ENCODE measurements at places on chromosomes 3 and 15.

DNA sequence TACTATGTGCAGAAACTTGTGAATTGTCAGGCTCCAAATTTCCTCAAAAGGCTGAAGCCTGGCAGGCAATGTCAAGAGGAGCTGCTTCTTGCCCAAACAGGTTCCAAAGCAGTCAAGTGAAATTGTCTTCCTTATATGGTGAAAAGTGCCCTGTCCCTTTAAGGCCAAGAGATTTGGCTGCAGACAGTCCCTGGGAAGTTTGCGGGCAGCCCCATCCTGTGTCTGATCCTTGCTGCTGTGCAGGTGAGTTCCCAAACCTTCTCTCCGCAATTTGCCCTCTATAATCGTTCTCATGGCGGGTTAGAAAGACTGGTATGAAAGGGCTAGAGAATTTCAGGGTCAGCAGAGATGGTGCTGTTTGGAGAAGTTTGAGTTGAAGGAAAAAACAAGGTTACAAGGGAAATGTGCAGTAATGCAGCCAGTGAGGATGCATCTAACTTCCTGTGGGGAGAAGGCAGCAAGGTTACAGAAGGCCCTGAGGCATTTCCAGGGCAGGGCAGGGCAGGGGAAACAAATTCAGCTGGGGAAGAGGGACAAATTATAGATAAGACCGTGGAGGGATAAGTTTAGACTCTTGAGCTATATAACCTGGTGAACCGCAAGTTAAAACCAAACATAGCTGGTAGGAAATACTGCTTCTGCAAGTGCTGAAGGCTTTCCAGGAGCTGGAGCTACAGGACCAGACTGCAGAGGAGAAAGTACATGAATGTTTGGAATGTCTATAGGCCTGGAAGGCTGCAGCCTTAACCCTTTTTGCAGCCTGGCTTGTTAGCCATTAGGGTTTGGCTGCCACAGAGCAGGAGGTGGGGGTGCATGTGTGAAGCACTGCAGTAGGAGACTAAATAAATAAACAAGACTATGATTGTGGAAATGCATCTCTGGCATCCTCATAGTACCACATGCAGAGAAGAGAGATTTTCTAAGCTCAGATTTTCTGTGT lies 256.2 kb upstream of the IL12A start:
- DNase-seq, result no peak

GRCh38 chr15:74127954-74128784 lies 2.2 kb upstream of the ISLR2 start:
- DNase-seq, result no peak

GRCh38 chr3:71579326-71579934 lies 4.1 kb downstream of the FOXP1 start:
- no peak for DNase-seq

- DNase-seq, result no peak
Observed at GRCh38 chr3:38235466-38235865, 30.1 kb upstream of the SLC22A13 start.

GRCh38 chr3:78994174-78995027 lies 773.4 kb downstream of the ROBO1 start:
- no peak for DNase-seq

DNA sequence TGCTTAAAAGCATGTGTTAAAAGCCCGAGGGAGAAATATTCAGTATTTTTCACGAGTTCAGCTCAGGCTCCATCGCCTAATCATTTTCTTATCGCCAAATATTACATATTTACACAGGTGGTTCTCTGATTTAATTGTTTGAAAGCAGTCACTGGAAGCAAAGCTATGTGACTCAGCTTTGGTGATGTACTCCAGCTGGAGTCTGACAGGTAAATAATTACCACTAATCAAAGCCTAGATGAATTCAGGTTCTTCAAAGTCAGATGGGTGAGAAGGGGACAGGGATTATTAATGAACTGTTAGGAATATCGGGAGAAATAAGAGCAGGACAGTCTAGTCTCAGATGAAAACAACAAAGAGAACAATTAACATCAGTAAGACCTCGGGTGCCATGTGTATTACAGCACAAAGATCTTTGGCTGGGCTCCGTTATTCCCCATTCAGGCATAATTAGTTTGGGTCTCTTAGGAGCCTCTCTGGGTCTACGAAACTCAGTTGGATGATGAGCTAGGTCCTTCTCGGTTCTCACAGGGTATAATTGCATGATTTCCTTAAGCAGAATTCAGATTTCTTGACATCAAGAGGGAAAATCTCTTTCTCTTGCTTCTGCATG lies 331.7 kb upstream of the ADAMTS9 start:
- no peak for DNase-seq

DNA sequence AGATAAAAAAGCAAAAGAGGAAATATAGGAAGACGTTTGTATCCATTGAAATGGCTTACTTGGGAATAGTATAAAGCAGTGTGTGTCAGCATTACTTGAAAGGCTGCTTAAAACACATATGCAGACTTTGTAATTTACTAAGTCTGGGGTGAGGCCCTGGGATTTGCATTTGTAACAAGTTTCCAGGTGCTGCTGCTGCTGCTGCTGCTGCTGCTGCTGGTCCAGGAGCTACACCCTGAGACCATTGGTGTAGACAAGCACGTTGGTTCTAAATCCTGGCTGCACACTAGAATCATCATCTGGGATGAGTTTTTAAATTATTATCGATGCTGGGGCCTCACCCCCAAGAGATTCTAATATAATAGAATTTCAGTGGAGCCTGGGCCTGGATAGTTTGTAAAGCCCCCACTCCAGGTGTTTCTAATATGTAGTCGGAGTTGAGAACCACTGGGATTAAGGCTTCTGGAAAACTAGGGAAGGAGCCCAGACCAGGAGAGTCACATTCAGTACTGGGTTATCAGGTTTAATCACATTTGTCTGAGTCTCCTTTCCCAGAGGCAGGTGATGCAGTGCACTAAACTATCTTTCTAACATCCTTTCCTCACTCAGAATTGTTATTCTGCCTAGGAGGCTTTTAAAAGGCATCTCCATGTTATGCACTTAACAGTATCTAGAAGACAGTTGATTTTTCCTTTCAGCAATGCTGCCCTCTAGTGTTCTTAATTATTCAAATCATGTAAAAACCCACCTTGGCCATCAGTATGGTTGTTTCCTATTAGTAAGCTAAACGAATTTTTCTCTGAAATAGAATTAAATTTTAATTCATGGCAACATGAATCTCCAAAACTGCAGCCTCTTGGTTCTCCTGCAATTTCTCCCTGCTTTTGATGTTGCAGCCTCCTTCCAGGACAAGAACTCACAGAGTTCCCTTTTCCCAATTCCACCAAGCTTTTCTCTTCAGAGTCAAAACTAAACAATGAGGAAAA lies 45.4 kb downstream of the SSR3 start:
- no peak for DNase-seq

DNA sequence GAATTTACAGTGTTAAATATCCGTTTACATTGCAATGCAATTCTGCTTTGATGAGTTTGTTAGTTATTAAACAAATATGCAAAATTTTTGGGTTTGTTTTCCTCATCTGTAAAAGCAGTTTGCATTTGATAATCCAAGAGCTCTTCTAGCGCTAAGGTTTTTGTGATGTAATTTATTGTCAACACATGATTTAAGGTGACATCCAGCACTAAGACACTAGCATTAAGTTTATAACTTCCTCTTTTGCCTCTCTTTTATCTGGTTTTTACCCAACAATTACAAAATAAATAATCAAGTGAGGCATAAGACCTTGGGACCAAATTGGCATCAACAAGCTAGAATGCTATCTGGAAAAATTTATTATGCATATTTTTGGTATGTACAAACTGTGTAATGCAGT lies 969 bp upstream of the DNAJC19 start:
- no peak for DNase-seq

DNA sequence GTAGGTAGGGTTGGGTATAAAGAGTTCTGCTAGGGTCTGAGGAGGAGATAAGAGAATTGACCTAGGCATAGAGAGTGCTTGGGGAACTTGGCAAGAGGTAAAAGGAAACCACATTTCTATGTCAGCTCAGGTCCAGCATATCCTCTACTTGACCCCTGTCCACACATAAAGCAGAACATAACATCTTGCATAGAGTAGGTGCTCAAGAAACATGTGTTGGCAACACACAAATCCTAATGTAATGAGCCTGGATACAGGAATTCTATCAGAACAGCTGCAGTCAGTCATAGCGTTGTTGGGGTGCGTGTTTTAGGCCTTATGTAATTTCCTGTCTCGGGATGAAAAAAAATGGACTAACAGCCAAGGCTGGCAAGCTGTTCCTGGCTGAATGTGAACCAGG lies 35.0 kb upstream of the PLCL2 start:
- DNase-seq, result no peak

DNA sequence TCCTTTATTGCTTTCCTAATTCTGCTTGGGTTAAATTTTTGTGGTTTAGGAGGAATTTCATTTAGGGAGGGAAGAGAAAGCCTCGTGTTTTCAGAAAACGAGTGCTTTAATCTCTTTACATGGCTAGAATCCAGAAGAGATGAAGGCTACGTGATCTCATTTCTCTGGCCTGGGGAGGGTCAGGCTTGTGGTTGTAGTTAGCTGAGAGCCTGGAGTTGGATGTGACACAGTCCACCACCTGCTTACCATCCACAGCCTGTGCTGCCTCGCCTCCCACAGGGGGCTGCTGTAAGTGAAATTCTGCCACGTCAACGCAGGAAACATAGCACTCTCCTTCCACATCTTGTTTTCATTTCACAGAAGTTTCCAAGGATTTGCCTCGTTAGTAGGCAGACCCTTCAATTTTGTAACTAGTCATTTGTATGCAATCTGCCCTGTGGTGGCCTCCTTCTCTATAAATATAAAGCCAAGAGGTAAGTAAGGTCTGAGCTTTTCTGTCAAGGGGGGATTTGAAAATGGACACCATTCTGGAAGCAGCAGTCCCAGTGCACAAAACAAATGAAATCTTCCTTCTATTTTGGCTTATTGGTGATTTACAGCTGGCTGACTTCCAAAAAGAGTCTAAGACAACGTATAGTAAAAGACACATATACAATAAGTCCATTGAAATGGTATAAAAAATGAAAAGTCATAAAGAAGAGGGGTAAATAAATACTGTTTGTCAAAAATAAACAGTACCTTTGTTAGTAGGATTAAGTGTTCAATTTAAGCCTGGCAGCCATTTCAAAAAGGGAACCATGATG lies 3.4 kb downstream of the GXYLT2 start:
- DNase-seq, result no peak

DNA sequence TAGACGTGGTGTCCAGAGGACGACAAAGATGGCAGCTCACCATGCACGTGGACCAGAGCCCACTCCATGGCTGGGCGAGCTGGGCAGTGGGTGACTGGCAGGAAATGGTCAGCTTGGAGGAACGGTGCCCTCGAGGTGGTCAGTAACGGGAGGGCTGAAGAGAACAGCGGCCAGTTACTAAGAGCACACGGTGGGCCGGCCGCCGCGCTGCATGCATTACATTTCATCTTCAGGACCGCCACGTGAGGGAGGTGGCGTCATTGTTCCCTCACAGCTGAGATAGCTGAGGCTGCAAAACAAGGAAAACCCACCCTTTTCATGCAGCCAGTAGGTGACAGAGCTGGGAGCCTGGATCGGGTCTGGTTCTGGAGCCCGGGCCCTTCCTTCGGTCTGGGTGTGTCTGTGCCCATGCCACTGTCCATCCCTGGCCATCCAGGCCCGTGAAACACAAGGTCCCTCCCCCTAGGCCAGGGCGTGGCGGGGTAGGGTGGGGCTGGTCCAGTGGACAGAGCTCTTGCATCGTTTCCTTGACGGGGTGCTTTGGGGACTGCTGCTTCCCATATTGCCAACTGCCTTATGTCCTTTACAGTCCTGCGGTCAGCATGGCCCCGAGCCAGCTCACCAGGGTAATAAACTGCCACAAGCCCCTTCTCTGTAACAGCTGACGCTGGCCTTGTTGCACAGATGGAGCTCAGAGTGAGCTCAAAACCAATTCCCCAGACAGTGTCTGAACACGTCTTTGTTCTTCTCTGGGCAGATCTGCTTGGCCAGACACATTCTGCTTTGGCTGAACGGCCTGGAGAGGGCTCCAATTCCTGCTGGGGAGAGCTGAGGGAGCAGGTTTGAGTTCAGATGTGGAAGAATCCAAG lies 51.8 kb downstream of the RGMA start:
- no peak for DNase-seq

DNA sequence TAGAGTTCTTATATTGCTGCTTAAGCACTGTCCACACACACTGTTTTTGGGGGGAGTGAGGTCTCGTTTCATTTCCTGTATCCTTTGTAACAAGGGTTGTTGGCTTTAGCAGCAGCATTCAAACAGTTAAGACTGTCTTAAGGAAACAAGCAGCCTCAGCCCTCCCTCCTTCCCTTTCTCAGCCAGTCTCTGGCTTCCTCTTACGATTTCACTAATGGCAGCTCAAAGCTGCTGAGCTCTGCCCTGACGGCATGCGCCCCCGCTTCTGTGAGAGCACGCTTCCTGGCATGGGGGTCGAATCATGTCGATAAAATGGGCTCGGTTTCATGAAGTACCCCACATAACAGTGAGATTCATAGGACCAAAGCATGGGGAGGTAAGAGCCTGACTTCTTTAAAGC lies 105.0 kb downstream of the KLHL25 start:
- peak; percentile 53 for DNase-seq

DNA sequence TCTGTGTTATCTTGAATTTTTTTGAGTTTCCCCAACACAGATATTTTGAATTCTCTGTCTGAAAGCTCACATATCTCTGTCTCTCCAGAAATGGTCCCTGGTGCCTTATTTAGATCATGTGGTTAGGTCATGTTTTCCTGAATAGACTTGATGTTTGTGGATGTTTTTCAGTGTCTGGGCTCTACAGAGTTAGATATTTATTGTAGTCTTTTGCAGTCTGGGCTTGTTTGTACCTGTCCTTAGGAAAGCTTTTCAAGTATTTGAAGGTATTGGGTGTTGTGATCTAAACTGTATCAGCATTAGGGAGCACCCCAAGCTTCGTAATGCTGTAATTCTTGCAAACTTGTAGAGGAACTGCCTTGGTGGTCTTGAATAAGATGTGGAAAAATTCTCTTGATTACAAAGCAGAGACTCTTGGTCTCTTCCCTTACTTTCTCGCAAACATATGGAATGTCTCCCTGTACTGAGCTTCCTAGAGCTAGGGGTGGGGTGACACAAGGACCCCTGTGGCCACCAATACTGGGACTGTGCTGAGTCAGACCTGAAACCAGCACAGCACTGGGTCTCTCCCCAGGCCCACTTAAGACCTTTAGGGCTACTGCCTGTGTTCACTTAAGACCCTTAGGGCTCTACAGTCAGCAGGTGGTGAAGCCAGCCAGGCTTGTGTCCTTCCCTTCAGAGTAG lies 26.5 kb downstream of the TM4SF18 start:
- DNase-seq, result no peak

- DNase-seq, result no peak
Observed at GRCh38 chr3:110887176-110887575, 184.4 kb upstream of the NECTIN3 start.

DNA sequence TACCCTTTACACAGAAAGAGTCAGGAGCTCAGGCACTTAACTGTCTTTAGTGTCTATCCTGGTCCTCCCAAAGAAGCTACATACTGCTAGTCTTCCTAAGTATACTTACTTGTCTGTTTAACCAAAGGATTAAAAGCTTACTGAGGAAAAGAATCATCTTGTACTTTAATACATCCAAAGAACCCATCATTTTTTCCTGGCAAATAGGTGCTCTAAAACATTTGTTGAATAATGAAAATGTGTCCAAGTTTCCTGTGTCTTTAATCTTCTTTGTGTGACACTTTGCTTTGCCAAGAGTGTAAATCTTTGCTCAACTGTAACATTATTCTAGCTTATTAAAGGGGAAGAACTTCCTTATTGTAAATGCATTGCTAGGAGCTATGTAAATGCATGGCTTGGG lies 519.2 kb downstream of the OTOL1 start:
- no peak for DNase-seq

Data from stimulated activated CD4-positive, alpha-beta T cell treated with anti-CD3 and anti-CD28 coated beads, TNF-alpha, amount 100 ng/mL, for 4 hours (primary cell).